Bronchial epithelial cell (primary cell): ENCODE measurements at places on chromosomes 1 and 21.

DNA sequence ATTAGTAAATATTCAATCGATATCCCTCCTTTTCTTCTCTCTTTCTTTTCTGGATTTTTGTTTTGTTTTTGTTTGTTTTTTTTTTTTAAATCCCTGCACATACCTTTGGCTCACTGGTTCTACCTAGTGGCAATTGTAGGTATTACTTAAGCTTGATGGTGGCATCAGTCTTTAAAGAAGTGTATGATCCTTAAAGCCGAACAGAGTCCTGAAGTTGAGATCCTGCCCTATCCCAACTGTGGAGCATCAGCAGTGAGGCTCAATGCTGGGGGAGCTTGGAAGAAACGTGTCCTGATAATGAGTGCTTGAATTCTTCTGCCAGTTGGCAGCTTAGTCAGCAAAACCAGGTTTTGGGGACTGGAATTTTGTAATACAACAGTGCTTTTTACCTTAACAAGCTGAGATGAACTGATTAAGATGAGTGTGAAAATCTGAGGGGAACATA, 60.8 kb downstream of the FASLG start:
- peak; percentile 67 for DNase-seq

- DNase-seq: peak; percentile 73
These were observed 56.1 kb upstream of the TLR5 start for GRCh38 chr1:223199094-223199647.

GRCh38 chr1:29164588-29164987, 17.1 kb downstream of the SRSF4 start:
- DNase-seq: no peak

DNA sequence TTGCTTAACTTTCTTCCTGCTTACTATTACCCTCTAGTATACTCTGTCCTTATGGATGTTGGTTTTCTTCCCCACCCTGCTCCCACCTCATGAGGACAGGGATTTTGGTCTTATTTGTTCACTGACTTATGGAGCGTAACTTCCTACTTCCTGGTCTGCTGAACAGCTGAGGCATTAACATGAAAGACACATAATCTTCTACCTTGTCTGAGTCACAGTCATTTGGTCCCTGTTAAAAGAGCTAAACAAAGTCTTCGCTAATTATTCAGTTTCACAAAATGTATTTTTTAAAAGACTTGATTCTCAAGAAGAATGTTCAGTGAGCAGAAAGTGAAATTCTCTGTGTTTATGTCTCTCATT, 18.5 kb downstream of the RNASEL start:
- DNase-seq: peak; percentile 21

- no peak for DNase-seq
These were observed 71.0 kb downstream of the SSBP3 start for GRCh38 chr1:54335011-54335754.

- DNase-seq: no peak
These were observed 197.3 kb downstream of the FOXD2 start for GRCh38 chr1:47635111-47635510.

DNA sequence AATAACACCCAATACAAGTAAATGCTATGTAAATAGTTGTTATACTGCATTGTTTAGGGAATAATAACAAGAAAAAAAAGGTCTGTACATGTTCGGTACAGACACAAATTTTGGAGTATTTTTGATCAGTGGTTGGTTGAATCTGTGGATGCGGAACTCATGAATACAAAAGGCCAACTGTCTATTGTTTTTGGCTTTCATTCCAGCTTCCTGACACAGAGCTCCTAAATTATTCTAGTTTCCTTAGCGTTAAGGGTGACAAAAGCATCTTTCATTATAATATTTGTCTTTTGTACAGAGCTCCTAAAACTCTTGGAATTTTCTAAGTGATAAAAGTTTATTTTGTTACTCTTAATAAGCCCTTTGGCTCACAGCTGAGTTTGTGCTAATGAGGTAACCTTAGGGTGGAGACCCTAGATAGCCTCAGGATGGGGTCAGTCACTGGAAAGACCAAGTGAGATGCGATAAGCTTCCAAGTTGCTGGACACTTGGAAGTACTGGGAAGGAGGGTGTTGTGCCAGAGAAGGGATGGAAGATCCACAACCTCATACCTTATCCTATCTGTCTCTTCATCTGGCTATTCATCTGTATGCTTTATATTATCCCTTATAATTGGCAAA, 57.4 kb upstream of the PRRC2C start:
- DNase-seq: no peak

- DNase-seq: peak; percentile 98
These were observed 29.4 kb upstream of the SOD1 start for GRCh38 chr21:31629972-31630711.

GRCh38 chr1:63877021-63877767, 103.4 kb downstream of the ROR1 start:
- DNase-seq: no peak

DNA sequence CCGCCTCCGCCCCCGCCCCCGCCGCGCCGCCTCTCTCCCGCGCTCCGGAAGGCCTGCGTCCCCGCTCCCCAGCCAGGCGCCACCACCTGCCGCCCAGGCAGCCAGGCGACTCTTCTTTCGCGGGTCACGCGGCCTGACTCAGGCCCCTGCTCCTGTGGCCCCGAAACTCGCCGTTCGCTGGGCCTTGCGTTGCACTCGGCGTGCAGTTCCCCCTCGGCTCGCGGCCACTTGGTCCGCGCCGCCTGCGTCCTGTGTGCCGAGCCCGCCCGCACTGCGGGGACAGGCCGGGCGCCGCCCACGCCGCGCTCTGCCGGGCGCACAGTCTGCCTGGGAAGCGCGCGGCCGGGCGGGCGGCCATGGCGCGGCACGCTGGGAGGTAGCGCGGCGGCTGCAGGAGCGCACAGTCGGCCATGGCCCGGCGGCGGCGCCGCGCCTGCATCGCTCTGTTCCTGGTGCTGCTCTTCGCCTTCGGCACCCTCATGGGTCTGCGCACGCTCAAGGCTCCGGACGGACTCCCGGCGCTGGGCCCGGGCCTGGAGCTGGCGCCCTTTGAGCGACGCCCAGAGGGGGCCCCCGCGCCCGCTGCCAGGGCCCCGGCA, at the start of gene MANEAL:
Gene MANEAL, plus strand, starts transcription at position 75 of the 599 bp plus-strand sequence. Its CDS starts 336 bp downstream, at position 411.
- DNase-seq: peak; percentile 20

GRCh38 chr1:228062812-228063211, 19.7 kb upstream of the ARF1 start:
- no peak for DNase-seq

- no peak for DNase-seq
These were observed 662 bp downstream of the SCAF4 start for GRCh38 chr21:31731056-31731856.

DNA sequence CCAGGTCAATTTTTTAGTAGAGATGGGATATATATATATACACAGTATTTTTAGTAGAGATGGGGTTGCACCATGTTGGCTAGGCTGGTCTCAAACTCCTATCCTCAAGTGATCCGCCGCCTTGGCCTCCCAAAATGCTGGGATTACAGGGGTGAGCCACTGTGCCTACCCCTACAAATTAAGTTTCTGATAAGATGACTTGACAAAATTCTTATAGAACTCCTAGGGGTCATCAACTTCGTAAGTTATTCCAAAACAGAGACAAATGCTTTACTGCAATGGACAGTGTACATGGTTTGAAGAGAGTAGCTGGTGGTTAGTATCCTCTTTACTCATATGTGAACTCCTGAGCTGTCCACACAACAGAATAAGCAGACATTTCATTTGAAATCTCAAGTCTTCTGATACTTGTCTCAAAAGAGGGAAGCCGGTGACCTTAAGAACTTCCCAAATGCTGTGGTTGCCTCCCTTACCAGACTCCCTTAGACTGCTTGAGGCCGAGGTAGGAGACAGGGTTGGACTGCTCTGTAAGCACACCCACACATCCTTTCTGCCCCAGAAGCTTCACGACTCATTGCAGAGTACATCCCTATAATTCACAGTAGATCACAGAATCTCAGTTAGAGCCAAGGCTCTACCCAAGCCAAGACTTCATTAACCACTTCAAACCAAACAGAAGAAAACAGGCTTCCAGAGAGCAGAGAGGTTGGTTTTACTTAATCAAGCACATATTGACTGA, 244.1 kb upstream of the IRF2BP2 start:
- peak; percentile 29 for DNase-seq

DNA sequence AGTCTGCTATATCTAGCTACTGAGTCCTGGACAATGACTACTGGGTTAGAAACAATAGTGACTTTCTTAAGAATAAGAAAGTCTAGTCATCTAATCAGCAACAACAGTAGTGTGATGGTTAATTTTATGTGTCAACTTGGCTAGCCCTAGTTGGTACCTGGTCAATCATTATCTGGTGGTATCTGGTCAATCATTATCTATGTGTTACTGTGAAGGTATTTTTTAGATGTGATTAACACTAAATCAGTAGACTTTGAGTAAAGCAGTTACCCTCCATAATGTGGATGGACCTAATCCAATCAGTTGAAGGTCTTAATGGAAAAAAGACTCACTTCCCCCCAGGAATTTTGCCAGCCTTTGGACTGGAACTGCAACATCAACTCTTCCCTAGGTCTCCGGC, 312.6 kb downstream of the SIPA1L2 start:
- no peak for DNase-seq

GRCh38 chr1:50447961-50448360, 24.7 kb upstream of the DMRTA2 start:
- DNase-seq: no peak

DNA sequence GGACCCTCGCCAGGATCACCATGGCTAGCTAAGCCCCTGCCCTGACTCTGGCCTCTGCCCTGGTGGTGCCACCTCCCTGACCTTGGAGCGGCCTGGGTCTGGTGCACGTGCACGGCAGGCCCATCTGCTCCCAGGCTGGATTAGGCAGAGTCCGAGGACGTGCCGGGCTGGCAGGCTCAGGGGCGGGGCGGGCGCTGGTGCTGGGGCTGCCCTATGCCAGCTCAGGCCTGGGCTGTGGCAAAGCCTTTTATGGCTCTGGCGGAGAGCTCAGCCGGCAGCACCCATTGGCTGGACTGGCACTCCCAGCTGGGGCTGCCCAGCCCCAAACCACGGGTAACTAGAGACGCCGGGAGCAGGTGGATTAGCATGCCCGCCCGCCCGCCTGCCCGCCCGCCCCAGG, 17.1 kb upstream of the EDN2 start:
- DNase-seq: peak; percentile 87

- DNase-seq: peak; percentile 53
These were observed 83.9 kb downstream of the FASLG start for GRCh38 chr1:172742599-172743500.

- no peak for DNase-seq
These were observed 4.6 kb downstream of the IFFO2 start for GRCh38 chr1:18951818-18952391.

DNA sequence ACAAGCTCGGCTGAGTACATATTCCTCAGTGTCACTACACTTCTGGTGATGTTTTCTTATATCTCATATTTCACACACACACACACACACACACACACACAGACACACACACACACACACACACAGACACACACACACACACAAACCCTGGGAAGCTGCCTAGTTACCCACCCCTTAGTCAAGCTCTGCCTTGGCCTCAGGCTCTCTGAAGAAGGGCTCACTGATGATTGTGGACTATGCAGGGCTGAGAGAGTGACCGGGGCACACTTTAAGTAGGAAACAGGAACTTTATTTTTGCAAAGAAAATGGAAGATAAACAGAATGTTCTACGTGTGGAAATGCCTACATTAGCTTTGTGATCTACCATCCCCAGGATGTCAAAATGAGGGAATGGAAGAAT, 19.2 kb upstream of the LCE2D start:
- DNase-seq: no peak
